ENCODE measurements at places on chromosomes 6 and 20. TPM values are rescaled to one million over a fixed set of nuclear protein-coding genes. Genes with fewer than 3 reads are reported as not detected.

Gene ADA
- 177 TPM for total RNA-seq

Gene PANK2
- total RNA-seq, result 54.2 TPM

Gene ENPP5
- not detected for total RNA-seq

Gene BEND6
- 9.2 TPM for total RNA-seq

Gene FUT9
- total RNA-seq, result not detected

Gene MARCKS
- total RNA-seq, result 868 TPM

Gene RBBP8NL
- total RNA-seq, result not detected

Gene OR2B6
- not detected for total RNA-seq

Gene RIPOR3
- total RNA-seq, result 0.11 TPM

Gene INSM1
- total RNA-seq, result not detected

Gene TGM3
- total RNA-seq, result not detected

Gene ADRM1
- 83.9 TPM for total RNA-seq

Gene PNISR
- total RNA-seq, result 96.5 TPM

- DNase-seq, result no peak
Observed at GRCh38 chr6:160634706-160635105, 29.4 kb downstream of the LPA start.

DNA sequence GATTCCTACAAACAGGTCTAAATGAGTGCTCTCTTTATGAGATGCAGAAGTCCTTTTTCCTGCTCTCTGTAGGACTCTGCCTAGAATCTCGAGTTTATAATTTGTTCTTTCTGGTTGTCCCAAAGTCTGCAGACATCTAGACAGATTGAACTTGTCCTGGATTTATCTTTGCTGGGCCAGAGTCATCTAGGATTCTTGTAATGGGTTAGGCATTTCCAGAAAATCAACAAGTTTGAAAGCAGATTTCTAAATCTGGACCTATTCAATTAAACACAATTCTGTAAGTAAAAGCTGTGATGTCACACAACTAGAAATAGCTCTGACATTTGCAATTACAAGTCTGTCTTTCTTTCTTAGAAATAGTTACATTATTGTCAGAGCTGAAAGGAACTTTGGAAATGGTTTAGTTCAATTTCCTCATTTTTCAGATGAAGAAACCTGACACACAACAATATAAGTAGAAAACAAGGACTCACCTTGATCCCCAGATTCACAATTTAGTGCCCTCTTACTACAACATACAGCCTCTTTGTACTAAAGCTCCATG lies 4.2 kb upstream of the RSPO3 start:
- no peak for DNase-seq

- DNase-seq, result no peak
Observed at GRCh38 chr6:107841275-107841670, 17.2 kb upstream of the SCML4 start.

DNA sequence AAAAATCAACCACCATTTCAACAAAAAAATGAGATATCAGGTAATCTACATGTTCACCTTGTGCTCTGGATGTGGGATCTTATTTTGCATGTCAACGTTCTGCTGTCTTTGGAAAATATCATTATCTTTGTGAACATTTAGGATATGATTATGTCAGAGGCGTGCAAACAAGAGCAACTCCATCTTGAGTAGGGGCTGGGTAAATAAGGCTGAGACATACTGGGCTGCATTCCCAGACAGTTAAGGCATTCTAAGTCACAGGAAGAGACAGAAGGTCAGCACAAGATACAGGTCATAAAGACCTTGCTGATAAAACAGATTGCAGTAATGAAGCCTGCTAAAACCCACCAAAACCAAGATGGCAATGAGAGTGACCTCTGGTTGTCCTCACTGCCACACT lies 28.8 kb upstream of the ZBTB24 start:
- DNase-seq, result no peak

GRCh38 chr6:9161731-9162130 lies 726.4 kb upstream of the SLC35B3 start:
- DNase-seq, result no peak

DNA sequence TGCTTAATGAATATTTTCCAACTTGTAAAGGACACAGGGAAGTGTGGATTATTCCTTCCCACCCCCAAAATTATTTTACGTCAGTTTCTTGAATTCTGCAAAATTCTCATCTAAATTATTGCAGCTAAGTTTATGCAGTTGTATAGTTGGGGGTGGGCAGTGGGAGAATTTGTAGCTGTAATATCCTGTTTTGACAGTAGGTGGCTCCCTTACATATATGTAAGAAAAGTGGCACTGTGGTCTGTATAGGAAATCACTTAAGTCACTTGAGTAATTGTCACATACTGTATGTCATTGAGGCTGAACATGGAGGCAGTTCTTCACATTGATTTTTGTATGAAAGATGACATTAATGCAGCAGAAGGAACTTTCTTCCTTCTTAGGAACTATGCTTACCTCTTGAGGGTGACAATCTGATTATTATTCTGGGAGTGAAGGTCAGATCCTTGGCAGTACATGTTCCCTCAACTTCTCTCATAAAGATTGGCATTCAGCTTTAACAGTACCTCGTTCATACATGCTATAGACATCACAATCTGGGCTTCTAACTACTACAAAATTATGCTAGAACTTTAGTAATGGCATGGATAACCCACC lies 14.6 kb upstream of the CFAP206 start:
- no peak for DNase-seq

GRCh38 chr20:40787941-40788340 lies 98.9 kb upstream of the MAFB start:
- DNase-seq, result no peak

GRCh38 chr6:20312606-20313005 lies 89.1 kb upstream of the E2F3 start:
- no peak for DNase-seq

DNA sequence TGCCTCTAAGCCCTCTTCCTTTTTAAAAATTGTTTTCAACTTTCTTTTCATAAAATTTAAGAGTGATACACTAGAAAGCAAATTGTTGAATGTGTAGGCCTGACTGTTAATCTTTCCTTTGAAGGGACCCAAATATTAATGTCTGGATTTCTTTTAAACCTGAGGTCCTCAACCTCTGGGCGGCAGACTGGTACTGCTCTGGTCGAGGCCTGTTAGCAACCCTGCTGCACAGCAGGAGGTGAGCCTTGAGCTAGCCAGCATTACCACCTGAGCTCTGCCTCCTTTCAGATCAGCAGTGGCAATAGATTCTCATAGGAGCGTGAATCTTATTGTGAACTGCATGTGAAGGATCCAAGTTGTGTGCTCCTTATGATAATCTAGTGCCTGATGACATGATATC lies 191.2 kb downstream of the MANEA start:
- no peak for DNase-seq

GRCh38 chr6:36844232-36845170 lies 5.3 kb upstream of the CPNE5 start:
- DNase-seq, result no peak

DNA sequence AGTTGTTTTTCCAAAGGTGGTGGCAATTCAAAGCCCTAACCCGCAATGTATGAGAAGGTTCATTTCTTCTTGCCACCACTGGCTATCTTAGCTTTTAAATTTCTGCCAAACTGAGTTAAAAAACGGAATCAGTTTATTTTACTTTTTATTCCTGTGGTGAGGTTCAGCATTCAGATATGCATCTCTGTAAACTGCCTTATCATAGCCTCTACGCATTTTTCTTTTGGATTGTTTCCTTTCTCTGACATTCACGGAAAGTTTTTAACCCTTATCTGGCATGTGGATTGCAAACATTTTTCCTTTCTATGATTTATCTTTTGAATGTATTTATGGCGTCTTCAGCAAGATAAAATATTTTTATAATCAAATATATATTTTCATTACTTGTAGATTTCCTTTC lies 37.7 kb downstream of the AK9 start:
- DNase-seq, result no peak

DNA sequence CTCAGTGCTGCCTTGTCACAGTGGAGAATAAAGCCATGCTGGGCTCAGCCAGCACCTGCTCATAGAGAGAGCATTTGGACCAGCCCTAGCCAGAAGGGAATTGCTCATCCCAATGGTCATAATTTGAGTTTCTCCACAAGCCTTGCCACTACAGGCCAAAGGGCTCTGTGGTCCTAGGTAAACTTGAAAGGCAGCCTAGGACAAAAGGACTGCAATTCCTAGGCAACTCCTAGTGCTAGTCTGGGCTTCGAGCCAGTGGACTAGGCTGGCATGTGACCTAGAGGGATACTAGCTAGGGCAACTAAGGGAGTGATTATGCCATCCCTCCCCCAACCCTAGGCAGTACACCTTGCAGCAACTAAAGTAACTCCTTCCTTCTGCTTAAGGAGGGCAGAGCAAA lies 516.2 kb downstream of the BCKDHB start:
- no peak for DNase-seq

DNA sequence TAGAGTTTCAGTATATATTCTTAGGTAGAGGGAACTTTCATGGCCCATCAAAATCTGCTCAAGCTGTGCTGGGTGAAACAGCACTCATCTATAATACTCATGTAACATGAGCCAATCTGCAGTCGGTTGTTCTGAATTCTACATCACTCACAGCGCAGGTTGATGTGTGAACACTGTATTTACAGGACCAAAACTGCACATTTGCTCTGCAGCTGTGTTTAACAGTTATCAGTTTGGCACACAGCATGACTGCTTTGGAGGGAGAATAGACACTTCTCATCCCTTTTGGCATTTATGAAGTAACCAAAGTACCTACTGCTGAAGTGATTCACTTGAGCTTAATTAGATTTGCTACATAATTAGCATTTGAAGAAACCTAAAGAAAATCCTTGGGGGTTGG lies 225.1 kb downstream of the BCKDHB start:
- DNase-seq, result no peak

- no peak for DNase-seq
Observed at GRCh38 chr20:39117491-39117890, 155.3 kb downstream of the DHX35 start.

DNA sequence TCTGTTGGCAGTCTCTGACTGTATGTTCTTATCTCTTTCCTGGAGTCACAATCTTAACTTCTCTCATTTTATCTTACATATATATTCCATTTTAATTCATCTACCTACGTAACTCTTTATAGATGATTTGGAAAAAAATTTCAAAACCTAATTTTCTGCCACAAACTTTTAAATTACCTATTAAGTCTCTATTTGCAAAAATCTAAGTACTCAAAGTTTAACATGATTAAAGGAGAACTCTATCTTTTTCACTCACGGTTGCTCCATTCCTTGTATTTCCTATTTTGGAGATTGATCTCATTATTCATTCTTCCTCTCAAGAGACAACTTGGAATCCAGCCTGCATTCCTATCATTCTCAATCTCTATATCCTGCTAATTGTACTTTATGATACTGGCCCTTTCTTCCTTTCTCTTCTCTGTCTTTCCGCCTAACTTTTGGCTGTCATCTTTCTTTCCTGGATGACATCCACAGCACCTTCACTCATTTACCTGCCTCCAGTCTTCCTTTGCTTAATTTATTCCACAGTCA lies 1071.1 kb upstream of the CITED2 start:
- no peak for DNase-seq

DNA sequence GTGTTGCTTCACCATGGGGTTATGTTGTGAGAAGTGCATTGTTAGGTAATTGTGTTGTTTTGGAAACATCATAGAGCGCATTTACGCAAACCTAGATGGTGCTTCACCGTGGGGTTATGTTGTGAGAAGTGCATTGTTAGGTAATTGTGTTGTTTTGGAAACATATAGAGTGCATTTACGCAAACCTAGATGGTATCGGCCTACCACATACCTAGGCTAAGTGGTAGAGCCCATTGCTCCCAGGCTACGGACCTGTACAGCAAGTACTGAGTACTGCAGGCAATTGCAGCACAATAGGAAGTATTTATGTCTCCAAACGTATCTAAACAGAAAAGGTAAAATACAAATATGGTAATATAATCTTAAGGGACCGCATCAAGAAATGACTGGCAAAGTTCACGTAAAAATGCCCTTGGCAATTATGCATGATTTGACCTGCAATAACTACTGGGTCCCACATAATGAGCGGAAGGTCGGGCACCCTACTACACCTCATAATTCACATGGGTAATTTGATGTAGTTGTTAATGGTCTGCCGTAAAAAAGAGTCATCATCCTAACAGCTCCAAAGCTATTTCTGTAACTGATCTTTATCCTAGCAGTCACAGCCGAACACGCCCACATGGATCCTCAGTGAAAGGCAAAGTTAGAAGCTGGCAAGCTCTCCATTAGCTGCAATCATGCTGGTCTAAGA lies 76.0 kb downstream of the RSPH3 start:
- peak; percentile 21 for DNase-seq

DNA sequence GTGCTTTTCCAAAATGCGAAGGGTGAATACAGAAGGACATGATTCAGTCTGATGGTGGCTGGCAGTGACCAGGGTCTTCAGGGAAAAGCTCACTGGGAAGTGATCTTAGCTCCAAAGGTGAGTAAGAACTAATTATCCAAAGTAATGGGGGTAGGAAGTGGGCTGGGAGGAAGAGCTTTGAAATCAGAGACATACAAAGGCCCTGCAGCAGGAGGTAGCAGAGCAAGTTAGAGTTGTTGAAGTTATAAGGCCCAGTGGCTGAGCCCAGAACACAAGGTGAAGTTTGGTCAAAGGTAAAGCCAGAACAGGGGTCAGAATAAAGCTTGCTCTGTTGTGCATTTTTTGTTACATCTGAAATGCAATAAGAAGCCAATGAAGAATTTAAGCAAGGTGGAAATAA lies 81.2 kb downstream of the PLCB1 start:
- no peak for DNase-seq

DNA sequence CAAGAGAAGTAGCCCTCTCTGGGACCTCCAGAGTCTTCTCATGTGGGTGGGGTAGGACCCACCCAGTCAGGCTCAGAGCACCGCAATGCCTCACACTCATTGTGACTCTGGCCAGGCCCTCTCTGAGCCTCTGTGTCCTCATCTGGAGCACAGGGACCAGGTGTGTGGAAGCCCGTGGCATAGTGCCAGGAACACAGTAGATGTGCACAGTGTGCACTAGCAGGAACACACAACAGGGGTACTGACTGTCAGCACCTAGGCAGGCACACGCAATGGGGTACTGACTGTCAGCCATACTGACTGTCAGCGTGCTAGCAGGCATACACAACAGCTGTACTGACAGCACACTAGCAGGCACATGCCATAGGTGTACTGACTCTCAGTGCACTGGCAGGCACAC lies 2.0 kb upstream of the STMN3 start:
- no peak for DNase-seq

GRCh38 chr6:166745801-166746668 lies 119.0 kb upstream of the RPS6KA2 start:
- no peak for DNase-seq

GRCh38 chr20:5261763-5262162 lies 55.0 kb downstream of the PROKR2 start:
- no peak for DNase-seq

GRCh38 chr20:44296011-44296410 lies 15.0 kb downstream of the FITM2 start:
- no peak for DNase-seq

DNA sequence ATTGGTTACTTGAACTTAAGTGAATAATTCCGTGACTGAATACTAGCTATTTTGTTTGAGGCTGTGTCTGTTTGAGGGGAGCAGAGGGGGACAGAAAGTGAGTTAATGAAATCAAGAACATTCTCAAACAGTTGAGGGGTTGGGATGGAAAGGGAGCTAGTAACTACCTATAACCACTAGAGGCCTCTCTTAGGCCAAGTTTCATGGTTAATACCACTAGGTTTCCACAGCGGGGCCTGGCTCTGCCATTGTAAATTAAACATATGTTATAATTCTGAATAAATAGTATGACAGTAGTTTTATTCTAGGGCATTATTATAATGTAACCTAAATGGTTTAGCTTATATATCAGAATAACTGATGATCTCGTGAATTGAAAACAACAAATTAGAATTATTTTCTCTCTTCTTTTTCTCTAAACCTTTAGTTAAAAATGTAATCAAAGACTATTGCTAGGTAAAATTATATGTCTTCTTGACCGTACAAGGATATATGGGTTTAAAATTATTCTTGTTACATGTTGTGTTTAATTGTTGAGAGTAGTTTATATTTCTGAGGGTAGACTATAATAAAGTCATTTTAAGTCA lies 108.1 kb downstream of the BCKDHB start:
- DNase-seq, result no peak
